Dermis blood vessel endothelial cell (primary cell): ENCODE measurements at places on chromosomes 13 and 19. TPM values are rescaled to one million over a fixed set of nuclear protein-coding genes. Genes with fewer than 3 reads are reported as not detected.

ZSWIM9 gene
- 3.1 and 5.0 TPM in 2 replicates for total RNA-seq

ZNF493 gene
- 10.8 and 11.9 TPM in 2 replicates for total RNA-seq

KRTDAP gene
- total RNA-seq: not detected in 2 replicates

TBC1D4 gene
- 92.7 and 137 TPM in 2 replicates for total RNA-seq

CYSLTR2 gene
- total RNA-seq: not detected in 2 replicates

ZNF790 gene
- total RNA-seq: 11.9 and 12.1 TPM in 2 replicates

SRRM5 gene
- 0.05 and 0.17 TPM in 2 replicates for total RNA-seq

CEACAM7 gene
- total RNA-seq: 0.17 TPM in 1 of 2 replicates, not detected in the other

ZNF667 gene
- 2.7 and 3.1 TPM in 2 replicates for total RNA-seq

SIAH3 gene
- total RNA-seq: under 0.01 TPM in 1 of 2 replicates, not detected in the other

ZNF626 gene
- 8.1 and 18.7 TPM in 2 replicates for total RNA-seq

ZNF528 gene
- total RNA-seq: 12.2 and 13.8 TPM in 2 replicates

PRODH2 gene
- not detected in 2 replicates for total RNA-seq

ABCC4 gene
- total RNA-seq: 6.1 and 9.8 TPM in 2 replicates

CYP4F12 gene
- not detected in 2 replicates for total RNA-seq

CGB8 gene
- total RNA-seq: not detected in 2 replicates

GJA3 gene
- under 0.01 TPM in 1 of 2 replicates, not detected in the other for total RNA-seq

CA11 gene
- 1.7 and 4.8 TPM in 2 replicates for total RNA-seq

UPK1A gene
- 0.09 TPM in 1 of 2 replicates, not detected in the other for total RNA-seq

LILRB2 gene
- total RNA-seq: not detected in 2 replicates

FOXO1 gene
- 35.4 and 60.4 TPM in 2 replicates for total RNA-seq
